ENCODE measurements at places on chromosomes 1 and 21.

GRCh38 chr1:26540351-26540750, 10.8 kb downstream of the RPS6KA1 start:
- no peak for DNase-seq

DNA sequence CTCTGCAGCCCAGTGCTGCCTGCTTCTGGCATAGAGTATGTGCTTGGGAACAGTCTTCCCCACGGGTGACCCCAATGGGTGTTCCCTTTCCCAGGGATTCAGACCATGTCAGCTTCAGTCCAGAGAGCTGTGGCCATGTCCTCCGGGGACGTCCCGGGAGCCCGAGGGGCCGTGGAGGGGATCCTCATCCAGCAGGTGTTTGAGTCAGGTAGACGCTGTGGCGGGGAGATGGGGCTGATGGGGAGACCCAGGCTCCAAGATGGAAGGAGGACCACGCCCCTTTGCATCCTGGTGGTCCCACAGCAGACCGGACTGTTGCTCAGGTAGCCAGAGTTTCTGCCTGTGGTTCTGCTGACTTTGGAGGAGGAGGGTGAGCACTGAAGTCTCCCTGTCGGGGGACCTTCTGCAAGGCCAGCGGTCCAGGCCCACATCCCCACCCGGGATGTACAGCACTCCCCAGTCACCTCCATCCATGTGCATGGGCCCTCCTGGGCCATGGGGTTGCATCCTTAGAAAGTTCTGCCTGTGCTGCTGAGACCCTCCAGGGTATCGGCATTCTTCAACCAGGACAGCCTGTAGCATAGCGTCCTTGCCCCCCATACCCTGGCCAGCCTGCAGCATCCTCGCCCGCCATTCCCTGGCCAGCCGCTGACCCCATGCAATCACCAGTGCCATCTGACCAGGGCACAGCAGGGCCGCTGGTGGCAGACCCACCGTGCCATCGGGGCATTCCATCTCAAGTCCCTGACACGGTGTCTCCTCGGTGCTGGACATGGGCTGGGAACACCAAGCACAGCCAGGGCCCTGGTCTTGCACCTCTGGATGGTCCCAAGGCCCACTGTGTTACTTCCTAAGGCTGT, 2.8 kb downstream of the AIRE start:
- no peak for DNase-seq

DNA sequence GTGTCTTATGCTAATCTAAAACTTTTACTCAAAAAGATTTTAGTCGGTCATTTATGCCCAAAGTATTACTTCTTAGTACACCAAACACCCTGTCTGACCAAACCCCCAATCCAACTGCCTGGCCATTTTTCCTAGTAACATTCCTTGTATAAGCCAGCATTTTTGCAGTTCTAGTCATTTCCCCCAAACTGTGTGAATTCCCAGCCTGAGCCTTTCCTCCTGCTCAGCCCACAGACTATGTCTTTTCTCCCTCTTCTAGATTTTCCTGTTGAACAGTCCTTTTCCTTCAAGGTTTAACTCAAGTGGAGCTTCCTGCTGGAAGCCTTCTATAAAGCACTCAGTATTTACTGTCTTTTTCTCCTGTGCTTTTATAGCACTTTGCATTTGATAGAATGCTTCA, 843.8 kb downstream of the USP25 start:
- no peak for DNase-seq

- DNase-seq: no peak
Observed at GRCh38 chr1:201329286-201329685, 46.0 kb downstream of the PKP1 start.

- DNase-seq: no peak
Observed at GRCh38 chr1:213996320-213997037, 8.7 kb downstream of the PROX1 start.

DNA sequence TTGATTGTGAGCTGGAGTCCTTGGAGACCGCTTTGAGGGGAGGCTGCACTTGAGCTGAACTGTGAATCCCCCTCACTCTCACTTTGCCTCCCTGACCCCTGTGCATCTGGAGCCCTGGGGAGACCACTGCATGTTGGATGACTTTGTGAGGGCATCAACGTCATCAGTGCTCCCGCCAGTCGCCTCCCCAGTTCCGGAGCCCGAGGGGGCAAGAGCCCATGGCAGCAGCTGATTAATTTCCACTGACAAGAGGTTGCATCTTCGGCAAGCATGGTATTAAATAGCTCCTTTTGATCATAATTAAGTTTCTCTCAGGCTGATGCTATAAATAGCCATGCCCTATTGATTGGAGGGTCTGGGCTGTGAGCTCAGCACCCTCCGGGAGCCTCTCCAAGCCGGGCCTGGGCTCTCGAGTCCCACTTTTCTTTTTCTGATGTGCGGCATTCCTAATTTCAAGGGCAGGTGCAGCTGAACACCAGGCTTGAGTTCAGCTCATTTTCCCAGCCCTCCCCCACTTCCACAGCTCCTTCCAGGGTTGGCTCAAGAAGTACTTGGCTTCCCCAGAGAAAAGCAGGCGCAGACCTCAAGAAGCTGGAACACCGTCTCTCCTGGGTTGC, 33.2 kb downstream of the KCND3 start:
- DNase-seq: no peak

DNA sequence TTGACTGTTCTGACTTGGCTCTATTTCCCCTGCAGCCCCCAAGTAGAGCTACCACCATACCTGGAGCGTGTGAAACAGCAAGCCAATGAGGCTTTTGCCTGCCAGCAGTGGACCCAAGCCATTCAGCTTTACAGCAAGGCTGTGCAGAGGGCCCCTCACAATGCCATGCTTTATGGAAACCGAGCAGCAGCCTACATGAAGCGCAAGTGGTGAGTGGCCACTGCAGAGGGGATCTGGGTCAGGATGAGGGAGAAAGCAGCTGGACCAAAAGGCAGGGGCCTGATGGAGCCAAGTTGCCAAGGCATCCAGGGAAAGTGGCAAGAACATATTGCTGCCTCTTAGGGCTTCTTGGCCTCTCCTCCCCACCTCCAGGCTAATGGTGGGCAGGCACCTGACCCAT, 24.1 kb upstream of the TMEM222 start:
- DNase-seq: no peak

DNA sequence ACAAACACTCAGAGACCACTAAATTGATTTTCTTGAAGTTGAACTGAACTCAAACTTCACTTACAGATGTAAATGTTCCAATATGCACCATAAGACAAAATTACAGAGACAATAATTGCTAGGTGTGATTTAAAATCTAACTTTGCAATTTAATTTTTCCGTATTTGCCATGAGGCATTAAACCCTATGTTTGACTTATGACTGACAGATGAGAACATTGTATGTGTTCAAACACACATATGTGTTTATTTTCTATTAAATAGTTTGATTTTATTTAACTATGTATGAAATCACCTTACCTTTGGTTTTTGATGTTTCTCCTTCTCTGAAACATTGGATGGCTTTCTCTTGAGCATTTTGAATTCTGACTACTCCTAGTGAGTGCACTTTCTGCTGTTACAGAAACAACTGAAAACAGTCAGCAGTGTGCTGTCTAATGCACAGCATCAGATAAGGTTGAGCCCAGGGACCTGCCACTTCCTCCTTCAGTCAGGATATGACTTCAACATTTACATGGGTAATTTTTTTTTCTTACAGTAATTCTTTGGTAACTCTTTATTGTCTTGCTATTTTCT, at the start of gene SAMSN1:
SAMSN1 (minus strand) TSS at position 410 of the 575 bp plus-strand sequence; CDS start at position 356, 54 bp downstream.
- peak; percentile 32 for DNase-seq

DNA sequence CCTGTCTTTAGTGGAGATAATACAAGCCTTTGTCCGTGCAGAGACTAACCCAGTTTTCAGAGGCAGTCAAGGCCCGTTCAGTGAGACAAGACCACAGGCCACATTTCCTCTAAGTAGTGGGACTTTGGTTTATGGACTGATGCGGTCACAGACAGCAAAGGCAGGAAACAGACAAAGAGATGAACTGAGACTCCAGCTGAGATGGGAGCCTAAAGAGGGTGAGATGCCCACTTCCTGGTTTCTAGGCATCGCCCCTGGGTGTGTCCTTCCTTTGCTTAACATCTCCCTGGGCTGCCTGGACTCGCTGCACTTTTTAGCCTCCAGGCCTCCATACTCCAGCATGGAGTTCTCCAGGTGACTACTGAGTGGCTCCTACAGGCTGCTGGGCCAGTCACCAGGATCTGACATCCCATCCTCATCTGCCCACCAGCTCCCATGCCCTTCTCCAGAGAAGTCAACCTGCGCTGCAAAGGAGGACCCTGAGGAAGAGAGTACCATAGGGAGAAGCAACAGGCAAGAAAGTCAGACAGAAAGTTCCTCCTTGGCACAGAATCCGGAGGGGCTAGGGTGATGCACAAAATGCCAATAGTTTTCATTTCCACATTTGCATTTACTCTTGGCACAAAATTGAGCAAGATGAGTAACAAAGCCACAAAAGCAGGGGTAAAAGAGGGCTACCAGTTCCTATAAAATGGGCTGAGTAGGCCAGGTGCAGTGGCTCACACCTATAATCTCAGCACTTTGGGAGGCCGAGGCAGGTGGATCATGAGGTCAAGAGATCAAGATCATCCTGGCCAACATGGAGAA, 15.1 kb downstream of the THEMIS2 start:
- peak; percentile 35 for DNase-seq

GRCh38 chr1:53025034-53025768, 36.8 kb upstream of the PODN start:
- DNase-seq: no peak

GRCh38 chr1:59141267-59141863, 155.5 kb upstream of the FGGY start:
- no peak for DNase-seq

DNA sequence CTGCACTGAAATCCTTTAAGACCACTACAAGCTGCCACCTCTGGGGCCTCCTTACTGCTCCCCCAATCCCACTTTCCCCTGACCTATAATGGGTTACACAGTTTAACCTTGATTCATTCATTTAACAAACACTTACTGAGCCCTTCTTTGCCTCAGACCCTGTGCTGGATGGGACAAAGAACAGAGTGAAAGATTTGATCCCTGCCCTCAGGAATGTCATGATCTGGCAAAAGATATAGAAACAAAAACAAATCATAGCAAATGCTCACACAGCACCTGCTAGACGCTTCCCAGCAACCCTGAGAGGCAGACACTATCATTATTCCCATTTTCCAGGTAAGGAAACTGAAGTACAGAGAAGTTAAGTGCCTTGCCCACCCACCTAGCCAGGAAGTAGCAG, 7.0 kb upstream of the AUNIP start:
- DNase-seq: no peak

- no peak for DNase-seq
Observed at GRCh38 chr21:28142697-28143096, 850.0 kb downstream of the LTN1 start.

DNA sequence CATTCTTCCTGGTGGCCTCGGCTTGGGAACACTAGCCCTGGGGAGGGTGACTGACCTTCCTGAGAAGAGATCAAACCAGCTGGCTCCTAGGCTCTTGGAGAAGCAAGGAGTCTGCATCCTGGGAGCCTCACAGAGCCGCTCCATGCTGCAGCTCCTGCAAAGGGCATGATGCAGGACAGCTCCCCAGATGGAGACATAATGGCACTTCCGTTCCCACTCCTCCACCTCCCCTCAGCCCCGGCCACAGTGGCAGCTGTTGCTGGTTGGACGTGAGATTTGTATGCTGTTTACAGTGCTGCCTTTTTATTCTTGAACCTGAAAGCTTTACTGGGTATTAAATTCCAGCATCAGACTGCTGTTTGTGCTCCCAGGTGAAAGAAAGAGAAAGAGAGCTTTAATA, 83.7 kb upstream of the CTTNBP2NL start:
- DNase-seq: no peak

DNA sequence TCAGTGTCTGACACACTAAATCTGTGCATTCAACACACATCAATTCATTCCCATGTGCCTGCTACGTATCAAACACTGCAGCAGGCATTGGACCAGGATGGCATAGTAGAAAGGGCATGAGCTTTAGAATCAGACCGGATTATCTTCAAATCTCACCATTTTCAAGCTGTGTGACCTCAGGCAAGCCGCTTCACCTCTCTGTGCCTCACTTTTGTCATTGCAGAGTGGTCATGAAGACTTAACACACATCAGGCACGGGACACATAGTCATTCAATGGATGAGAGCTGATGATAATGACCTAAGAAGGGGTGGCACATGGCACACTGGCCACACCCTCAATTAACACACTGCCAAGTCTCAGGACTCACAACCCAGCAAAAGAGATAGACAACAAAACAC, 46.8 kb downstream of the KLHDC7A start:
- DNase-seq: no peak
